Panc1 (cell line): ENCODE measurements at places on chromosomes 1 and 21. TPM values are rescaled to one million over a fixed set of nuclear protein-coding genes. Genes with fewer than 3 reads are reported as not detected.
A peak's percentile ranks its signal among the peaks of the same experiment; 100 is the strongest.

DNA sequence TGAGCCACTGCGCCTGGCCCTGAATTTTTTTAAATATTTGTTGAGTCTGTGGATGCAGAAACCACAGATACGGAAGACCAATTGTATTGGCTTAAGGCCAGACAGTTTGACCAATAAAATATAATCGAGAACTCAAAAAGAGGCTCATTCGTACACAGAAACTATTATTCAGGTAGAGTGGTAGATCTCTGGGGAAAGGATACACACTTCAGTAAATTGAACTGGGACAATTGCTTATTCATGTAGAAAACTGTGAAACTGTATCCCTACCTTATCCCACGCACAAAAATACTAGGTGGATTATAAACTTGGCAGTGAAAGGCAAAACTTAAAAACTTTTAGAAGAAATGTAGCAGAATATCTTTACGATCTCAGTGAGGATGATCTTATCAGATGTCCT, 25.0 kb upstream of the SHE start:
- H3K27ac ChIP-seq = no peak overlapping the region
- no peaks in the 10 kb centered on the region for H3K27me3 ChIP-seq

- no peaks in the 10 kb centered on the region for H3K36me3 ChIP-seq
- no peak overlapping the region for H3K27ac ChIP-seq
- no peak overlapping the region for H3K4me3 ChIP-seq
Measured at GRCh38 chr1:225378880-225379279, 49.0 kb downstream of the LBR start.

DNA sequence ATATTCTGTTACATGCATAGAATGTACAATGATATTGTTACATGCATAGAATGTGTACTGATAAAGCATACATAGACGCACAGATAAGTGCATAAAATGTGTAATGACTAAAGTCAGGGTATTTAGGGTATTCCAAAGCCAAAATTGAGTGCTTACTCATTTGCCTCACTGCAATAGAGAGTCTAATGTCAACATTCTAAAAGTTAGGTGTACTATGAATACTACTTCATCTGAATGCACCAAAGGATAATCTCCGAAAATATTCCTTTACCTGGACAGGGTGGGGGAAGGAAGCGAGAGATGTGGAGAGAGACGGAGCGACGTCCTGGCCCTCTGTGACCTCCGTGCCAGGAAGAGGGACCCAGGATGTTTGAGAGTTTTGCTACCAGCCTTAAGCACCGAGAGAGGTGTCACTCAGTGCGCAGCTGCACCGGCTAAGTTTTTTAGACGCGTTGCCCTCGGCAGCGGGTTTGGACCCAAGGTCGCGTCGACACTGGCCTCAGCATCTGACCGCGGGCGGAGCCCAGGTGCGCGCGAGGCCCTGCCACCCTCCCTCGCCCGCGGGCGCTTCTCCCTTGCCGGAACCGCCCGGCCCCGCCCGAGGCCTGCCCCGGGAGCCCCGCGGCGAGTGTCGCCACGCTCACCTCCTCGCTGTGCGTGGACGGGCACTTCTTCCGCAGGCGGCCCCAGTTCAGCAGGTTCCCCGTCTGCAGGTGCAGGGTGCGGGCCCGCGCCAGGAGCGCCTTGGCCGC, 660 bp downstream of the GCLM start:
- H3K27me3 ChIP-seq = no peaks in the 10 kb centered on the region
- H3K4me3 ChIP-seq = peak overlapping the region; percentile 87
- DNase-seq = no peak
- peaks cover 28% of the 10 kb centered on the region for H3K4me1 ChIP-seq
- H3K27ac ChIP-seq = peak overlapping the region; percentile 88
- peaks cover 2% of the 10 kb centered on the region; the same call in 1 of the 2 replicates for H3K36me3 ChIP-seq

DNA sequence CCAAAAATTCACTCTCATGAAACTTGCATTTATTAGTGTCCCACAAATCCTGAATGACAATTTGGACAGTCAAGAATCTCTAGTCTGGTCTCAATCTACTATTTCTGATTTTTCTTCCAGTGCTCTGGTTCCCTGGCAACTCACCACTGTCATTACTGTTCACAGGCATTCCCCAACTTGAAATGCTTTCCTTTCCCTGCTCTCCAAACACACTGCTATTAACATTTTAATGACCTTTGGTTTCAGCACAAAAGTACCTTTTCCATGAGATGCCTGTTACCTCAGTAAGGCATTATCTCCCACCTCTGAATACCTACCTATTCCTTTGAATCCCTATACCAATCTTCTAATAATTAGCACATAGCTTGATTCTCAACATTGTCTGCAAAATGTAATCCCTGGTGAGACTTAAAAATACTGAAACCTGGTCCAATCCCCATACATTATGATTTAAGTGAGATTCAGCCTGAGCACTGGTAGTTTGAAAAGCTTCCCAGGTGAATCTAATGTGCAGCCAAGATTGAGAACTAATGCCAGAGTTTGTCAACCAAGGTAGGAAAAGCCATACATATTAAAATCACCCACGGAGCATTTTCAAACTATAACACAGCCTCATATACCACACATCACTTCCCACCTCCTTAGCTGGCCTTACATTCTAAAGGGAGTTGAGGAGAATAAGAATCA, 11.7 kb upstream of the ANGPTL3 start:
- H3K27ac ChIP-seq = no peak overlapping the region
- H3K27me3 ChIP-seq = no peaks in the 10 kb centered on the region
- peaks cover 2% of the 10 kb centered on the region for H3K36me3 ChIP-seq

DNA sequence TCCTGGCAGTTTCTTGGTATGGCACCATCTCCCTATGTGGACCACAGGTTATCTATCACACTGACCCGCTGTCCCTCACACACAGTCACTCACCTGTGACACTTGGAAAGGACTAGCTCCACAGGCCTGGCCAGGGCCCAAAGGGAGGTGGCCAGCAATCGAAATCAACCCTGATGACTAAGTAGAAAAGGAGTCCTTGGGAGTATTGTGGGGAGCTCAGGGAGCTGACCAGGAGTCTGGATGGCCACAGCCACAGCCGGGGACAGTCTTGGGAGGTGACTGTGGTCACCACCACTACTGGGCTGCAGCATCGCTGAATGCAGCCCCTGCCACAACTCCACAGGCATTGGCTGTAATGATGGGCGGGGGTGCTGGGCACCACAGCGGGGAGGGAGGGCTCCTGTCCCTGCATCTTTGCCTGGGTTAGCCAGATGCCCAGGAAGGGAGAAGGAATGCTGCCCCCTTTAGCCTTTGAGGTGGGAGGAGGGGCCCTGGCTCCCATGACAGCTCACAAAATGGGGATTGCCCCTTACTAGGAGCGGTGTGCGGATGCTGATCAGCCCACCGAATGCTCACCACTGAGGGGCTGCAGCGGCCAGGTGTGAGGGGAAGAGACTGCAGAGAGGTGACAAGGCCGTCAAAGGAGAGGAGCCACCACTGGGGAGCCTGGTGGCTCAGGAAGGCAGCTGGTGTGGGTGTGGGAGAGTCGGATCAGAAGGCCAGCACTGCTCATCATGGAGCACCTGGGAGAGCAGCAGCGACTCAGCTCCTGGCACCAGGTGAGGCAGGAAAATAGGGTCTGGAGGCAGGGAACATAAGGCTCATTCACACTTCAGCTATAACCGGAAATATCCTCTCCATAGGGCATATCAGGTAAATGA, 61.3 kb downstream of the H3-3A start:
- H3K27ac ChIP-seq = no peak overlapping the region
- H3K36me3 ChIP-seq = no peaks in the 10 kb centered on the region
- no peaks in the 10 kb centered on the region for H3K27me3 ChIP-seq
- H3K4me3 ChIP-seq = no peak overlapping the region

GRCh38 chr1:223886516-223886921, 40.8 kb upstream of the TP53BP2 start:
- no peaks in the 10 kb centered on the region for H3K27me3 ChIP-seq
- no peak overlapping the region for H3K27ac ChIP-seq
- H3K4me1 ChIP-seq = peaks cover 6% of the 10 kb centered on the region
- no peaks in the 10 kb centered on the region for H3K36me3 ChIP-seq

DNA sequence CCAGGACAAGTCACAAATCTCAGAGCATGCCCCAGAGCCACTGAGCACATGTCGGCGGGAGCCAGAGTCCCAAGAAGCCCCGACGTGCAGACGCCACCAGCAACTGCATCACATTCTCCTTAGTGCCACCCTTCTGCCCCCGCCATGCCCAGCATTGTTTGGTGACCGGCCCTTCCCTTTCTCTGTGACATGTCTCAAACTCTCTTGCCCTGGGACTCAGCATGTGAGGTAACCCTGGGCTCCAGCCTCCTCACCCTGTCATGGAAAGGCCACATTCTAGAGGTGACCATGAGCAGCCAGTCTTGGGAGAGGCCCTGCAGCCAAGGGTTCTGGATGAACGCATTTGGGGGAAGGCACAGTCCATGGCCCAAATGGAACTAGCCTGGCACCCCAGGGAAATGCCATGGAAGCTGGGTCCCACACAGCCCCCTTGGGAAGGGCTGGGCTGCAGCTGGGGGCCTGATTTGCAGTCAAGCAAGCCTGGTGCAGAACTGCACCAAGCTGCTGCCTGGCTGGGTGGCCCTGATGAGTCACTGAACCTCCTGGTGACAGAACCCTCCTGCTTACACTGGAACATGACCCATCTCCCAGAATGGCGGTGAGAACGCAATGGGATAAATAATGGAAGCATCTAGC, 94.4 kb downstream of the ITPKB start:
- H3K27ac ChIP-seq = no peak overlapping the region
- no peaks in the 10 kb centered on the region for H3K4me1 ChIP-seq
- no peaks in the 10 kb centered on the region for H3K36me3 ChIP-seq
- no peak overlapping the region for H3K4me3 ChIP-seq

DNA sequence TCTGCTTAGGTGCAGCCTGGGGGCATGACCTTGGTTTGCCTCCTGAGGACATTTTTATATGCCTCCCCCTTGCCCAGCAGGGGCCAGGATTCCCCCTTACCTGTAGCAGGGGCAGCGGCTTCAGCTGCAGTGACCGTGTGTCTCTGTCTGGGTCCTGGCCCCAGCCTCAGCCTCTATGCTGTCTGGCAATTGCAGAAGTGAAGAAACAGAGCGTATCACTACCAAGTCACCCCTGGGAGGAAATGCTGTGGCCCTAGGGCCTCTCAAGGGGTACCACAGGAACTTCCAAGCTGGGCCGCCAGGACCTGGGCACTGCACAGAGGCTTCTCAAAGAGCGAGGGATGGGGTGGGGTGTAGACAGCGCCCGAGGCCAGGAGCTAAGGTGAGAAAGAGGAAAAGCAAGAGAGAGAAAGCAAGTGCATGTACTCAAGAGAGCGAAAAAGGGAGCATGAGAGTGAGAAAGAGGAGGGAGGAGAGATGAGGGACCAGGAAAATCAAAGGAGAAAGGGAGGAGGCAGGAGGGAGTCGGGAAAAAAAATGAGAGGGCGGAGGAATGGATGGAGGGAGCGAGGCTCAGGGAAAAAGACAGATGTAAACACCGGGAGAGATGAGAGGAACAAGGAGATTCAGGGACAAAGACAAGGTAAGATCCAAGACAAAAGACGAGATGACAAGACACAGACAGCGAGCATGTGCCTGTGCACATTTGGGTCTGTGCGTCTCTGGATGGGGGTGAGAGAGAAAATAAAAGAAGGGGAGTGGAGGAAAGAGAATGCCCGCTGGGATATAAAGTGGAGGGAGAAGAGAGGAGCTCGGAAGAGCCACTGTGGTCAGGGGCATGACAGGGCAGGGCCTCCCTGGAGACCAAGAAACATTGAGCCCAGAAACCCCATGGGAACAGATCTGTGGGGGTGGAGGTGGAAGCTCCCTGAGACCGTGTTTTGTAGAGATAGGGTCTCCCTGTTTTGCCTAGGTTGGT, at the start of gene PTAFR:
TSS of gene PTAFR (minus strand) at position 199 of the 979 bp plus-strand sequence. CDS start 25,669 bp downstream, outside the sequence.
- H3K4me1 ChIP-seq = peaks cover 10% of the 10 kb centered on the region
- no peak for DNase-seq
- H3K27me3 ChIP-seq = no peaks in the 10 kb centered on the region
- H3K4me3 ChIP-seq = no peak within 1 kb of the TSS
- H3K27ac ChIP-seq = no peak within 1 kb of the TSS

- H3K4me1 ChIP-seq = peaks cover 10% of the 10 kb centered on the region
- H3K36me3 ChIP-seq = no peaks in the 10 kb centered on the region
- H3K4me3 ChIP-seq = no peak overlapping the region
- no peak overlapping the region for H3K27ac ChIP-seq
Measured at GRCh38 chr1:52558941-52559340, 6.0 kb upstream of the TUT4 start.

GRCh38 chr1:5758859-5759578, 233.2 kb downstream of the NPHP4 start:
- no peak overlapping the region for H3K4me3 ChIP-seq
- H3K27me3 ChIP-seq = peaks cover 2% of the 10 kb centered on the region; the same call in 1 of the 2 replicates
- no peaks in the 10 kb centered on the region for H3K4me1 ChIP-seq
- DNase-seq = no peak
- no peak overlapping the region for H3K27ac ChIP-seq

GRCh38 chr1:184388971-184389370, 2.1 kb downstream of the C1orf21 start:
- no peaks in the 10 kb centered on the region for H3K36me3 ChIP-seq
- peaks cover 27% of the 10 kb centered on the region for H3K27me3 ChIP-seq

DNA sequence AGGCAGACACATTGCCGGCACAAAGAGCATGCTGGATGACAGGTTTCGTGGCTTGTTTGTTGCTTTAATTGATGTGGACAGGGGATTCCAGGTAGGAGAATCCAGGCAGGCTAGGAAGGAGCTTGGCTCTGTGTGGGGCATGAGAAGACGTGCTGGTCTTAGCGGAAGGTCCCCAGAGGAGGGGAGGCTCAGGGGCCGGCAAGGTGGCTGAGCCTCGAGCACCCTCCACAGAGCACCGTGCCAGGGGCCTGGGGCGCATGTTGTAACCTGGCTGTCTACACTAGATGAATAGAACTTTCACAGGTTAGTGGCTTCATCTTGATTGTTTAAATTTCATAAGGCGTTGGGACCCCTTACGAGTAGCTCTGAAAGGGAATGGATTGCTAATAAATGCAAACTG, 223.1 kb downstream of the CAMTA1 start:
- no peak for DNase-seq
- H3K27me3 ChIP-seq = peaks cover 3% of the 10 kb centered on the region
- H3K36me3 ChIP-seq = no peaks in the 10 kb centered on the region
- no peak overlapping the region for H3K27ac ChIP-seq
- H3K4me3 ChIP-seq = no peak overlapping the region
- no peaks in the 10 kb centered on the region for H3K4me1 ChIP-seq

DNA sequence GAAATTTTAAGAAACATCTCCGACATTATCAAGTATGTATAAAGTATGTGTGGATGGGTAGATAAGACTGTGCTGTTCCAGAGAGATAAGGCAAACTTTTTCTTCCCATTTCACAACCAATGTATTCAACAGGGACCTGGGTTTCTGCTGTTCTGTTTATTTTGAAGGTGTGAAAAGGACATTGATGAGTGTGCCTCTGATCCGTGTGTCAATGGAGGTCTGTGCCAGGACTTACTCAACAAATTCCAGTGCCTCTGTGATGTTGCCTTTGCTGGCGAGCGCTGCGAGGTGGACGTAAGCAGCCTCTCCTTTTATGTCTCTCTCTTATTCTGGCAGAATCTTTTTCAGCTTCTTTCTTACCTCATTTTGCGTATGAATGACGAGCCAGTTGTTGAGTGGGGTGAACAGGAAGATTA, 174.0 kb downstream of the CRB1 start:
- DNase-seq = no peak
- no peaks in the 10 kb centered on the region for H3K4me1 ChIP-seq
- no peak overlapping the region for H3K27ac ChIP-seq
- H3K27me3 ChIP-seq = no peaks in the 10 kb centered on the region

- no peak for DNase-seq
- H3K27ac ChIP-seq = no peak overlapping the region
- no peaks in the 10 kb centered on the region for H3K36me3 ChIP-seq
Measured at GRCh38 chr1:179234863-179235262, 5.4 kb upstream of the ABL2 start.

- no peaks in the 10 kb centered on the region for H3K36me3 ChIP-seq
- no peaks in the 10 kb centered on the region for H3K4me1 ChIP-seq
- no peak for DNase-seq
Measured at GRCh38 chr1:71964188-71964587, 318.2 kb downstream of the NEGR1 start.

HCRTR1 gene
- total RNA-seq = 0.18 TPM

NR5A2 gene
- 4.3 TPM for total RNA-seq

SLC2A5 gene
- 0.26 TPM for total RNA-seq

RAP1GAP gene
- 4.6 TPM for total RNA-seq

OR2M3 gene
- not detected for total RNA-seq
